ENCODE measurements at places on chromosomes 2 and 18.

- no peak for DNase-seq
These were observed 138.0 kb upstream of the ARHGAP28 start for GRCh38 chr18:6591491-6591890.

- DNase-seq = no peak
These were observed 133.2 kb downstream of the TMEM17 start for GRCh38 chr2:62372824-62373223.

DNA sequence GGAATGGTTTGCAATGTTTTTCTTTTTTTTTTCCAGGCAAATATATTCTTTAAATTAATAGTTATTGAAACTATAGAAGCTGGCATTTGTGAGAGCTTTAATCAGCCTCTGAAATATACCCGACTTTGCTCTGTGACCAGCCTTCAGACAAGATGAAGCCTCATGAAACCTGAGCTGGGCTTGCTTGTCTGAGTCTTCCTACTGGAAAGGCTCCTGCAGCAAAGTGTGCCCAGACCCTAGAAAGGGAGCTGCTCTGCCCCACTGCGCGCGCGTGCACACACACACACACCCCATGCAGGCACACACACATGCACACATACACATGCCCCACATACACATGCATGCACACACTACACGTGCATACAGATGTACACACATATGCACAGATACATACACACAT lies 203.3 kb upstream of the NT5C1B start:
- DNase-seq = no peak

DNA sequence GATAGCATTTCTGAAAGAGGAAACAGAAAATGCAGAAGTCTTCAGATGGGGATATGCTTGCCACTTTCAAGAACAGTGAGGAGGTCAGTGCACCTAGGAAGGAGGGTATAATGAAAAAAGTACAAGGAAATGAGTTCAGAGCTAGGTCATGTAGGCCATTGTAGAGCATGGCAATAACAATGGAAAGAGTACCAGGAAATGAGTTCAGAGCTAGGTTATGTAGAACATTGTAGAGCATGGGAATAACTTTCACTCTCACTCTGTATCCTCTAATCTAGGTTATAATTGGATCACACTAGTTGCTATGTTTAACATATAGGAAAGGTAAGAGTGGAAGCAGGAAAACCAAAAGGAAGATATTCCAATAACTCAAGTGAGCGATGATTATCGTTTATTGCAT lies 12.3 kb downstream of the SCG2 start:
- DNase-seq = no peak

DNA sequence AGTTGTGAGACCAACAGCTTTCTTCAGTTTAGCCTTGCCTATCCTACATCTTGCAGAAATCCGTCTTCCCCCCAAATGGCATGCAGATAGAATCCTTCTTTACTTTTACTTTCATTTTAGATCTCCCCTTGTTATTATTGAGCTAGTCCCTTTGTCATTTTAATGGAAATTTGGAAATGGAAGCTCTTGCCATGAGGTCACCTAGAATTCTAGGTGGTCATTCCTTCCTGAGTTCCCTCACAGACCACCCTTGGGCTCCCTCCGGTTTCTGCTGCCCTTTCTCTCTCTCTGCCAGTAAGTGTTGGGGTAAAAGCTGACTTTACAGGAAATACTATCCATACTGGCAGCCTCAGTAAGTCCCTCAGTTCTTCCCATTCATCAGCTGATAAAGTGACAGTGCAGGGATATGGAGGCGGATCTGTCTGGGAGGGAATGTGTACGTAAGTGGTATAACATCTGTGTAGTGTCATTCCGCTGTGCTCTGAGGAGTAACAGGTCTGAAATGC lies 30.2 kb downstream of the ARHGAP25 start:
- DNase-seq = no peak

DNA sequence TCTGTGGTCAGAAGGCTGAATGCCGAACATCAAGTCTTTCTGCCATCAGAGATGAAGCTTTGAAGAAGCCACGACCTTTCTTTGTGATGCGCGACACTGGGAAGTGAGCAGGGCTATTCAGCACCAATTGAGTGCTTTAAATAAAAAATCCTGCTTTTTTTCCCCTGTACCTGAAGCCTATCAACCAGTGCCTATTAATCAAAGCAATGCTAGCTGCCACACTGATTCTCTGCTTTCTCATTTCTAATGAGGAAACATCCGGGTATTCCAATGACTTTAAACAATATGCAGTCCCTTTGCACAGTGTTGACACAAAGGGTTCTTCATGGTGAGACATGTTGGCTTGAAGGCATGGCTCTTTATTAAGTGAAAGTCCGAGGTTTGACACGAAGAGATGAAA lies 88.0 kb downstream of the GALR1 start:
- no peak for DNase-seq

- no peak for DNase-seq
These were observed 256.3 kb upstream of the PKDCC start for GRCh38 chr2:41791523-41791922.

DNA sequence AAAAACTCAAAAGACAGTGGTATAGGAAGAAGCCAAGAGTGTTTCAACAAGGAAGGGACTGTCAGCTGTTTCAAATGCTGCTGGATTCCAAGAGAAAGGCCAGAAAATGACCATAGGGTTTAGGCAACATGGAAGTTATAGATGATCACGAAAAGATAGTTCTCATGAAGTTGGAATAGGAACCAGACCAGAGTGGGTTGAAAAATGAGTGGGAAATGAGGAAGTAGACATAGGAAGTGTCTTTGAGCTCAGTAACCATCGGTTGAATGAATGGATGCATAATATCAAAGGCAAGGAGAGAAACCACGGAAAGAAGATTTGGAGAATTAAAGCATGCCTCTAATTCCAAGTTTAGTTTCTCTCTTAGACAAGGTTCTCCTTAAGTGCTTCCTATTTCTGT lies 1.3 kb downstream of the NCAPH start:
- DNase-seq = no peak

DNA sequence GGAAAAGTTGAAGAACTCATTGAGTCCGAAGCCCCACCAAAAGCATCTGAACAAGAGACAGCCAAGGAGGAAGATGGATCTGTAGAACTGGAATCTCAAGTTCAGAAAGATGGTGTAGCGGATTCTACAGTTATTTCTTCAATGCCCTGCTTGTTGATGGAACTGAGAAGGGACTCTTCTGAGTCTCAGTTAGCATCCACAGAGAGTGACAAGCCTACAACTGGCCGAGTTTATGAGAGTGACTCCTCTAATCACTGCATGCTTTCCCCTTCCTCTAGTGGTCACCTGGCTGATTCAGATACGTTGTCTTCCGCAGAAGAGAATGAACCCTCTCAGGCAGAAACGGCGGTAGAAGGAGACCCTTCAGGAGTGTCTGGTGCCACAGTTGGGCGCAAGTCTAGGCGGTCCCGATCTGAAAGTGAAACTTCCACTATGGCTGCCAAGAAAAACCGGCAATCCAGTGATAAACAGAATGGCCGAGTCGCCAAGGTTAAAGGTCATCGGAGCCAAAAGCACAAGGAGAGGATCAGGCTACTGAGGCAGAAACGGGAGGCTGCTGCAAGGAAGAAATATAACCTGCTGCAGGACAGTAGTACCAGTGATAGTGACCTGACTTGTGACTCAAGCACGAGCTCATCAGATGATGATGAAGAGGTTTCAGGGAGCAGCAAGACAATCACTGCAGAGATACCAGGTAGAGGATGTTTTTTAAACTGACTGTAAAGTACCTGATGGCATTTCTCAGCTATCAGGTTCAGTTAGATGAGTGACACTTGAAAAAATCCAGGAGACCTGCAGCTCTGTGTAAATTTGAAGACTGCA lies 111.9 kb downstream of the HAUS1 start:
- DNase-seq = no peak

GRCh38 chr2:172282944-172283343 lies 144.4 kb upstream of the ITGA6 start:
- DNase-seq = no peak

GRCh38 chr18:62281684-62282083 lies 43.4 kb upstream of the TNFRSF11A start:
- no peak for DNase-seq

- DNase-seq = no peak
These were observed 9.1 kb upstream of the B3GNT7 start for GRCh38 chr2:231386446-231386845.

- DNase-seq = no peak
These were observed 6.0 kb downstream of the LHCGR start for GRCh38 chr2:48749291-48750127.

- no peak for DNase-seq
These were observed 43.9 kb downstream of the KDM3A start for GRCh38 chr2:86485103-86485502.

GRCh38 chr2:54871457-54872107 lies 148.1 kb downstream of the EML6 start:
- DNase-seq = no peak

DNA sequence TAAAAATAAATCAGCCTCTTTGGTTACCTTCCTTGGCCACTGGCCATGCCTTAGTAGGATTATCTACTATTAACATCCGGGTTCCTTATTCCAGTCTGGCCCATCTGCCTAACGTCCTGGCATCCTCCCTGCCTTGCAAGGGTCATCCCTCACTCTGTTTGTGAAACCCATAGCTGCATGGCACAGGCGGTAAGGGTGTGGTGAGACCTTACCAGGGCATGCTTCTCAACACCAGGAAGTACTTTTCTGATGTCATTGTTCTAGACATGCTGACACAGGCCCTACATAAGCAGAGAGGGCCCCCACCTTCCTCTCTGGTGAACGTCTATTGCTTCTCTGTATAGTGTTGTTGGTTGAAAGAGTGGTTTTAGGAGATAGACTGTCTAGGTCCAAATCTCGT lies 296.8 kb upstream of the SPRED2 start:
- no peak for DNase-seq

GRCh38 chr18:10715791-10716190 lies 190.0 kb downstream of the NAPG start:
- no peak for DNase-seq

GRCh38 chr2:171668183-171668582 lies 19.1 kb upstream of the DYNC1I2 start:
- no peak for DNase-seq

GRCh38 chr2:140136366-140136765 lies 1356.2 kb upstream of the NXPH2 start:
- no peak for DNase-seq

GRCh38 chr2:28052691-28053090 lies 162.2 kb downstream of the BABAM2 start:
- DNase-seq = no peak

DNA sequence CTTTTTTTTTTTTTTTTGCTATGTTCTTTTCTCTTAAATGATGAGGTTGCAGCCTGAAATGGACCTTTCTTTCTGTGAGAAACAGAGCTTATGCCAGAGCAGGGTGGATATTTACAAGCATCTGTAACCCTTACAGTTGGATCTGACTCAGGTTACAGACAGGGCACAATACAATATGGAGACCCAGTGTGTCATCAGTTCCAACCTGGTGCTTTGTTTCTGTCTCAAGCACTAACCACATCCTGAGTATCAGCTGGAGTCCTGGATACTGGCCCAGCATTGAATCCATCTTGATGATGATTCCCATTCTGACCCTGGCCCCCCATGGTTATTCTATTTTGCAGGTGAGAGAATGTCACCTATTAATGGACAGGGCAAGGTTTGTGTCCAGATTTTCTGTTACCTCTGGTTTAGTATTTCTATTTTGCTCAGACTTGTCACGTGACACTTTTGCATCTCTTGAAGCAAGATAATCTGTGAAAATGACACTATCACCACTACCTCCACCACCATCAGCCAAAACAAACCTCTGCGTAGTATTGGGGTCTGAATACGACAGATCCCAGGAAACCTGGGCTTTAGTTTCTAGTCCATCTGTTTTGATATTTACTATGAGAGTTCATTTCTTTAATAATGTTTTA lies 174.0 kb downstream of the CCDC85A start:
- no peak for DNase-seq

DNA sequence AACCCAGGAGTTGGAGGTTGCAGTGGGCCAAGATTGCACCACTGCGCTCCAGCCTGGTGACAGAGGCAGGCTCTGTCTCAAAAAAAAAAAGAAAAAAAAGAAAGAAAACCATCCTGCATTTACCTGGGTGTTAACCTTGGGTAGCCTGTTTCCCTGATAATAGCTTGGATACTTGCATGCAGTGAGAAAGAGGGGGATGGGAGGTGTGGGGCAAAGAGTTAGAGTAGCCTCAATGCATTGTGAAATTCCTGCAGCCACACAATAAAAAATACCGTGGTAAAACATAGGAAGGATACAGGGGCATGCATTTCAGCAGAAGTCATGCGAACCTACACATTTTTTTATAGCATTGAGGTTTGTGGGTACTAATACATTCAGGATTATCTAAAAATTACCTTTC lies 76.6 kb upstream of the ZNF516 start:
- DNase-seq = no peak

GRCh38 chr2:101121174-101121573 lies 30.0 kb downstream of the TBC1D8 start:
- no peak for DNase-seq

DNA sequence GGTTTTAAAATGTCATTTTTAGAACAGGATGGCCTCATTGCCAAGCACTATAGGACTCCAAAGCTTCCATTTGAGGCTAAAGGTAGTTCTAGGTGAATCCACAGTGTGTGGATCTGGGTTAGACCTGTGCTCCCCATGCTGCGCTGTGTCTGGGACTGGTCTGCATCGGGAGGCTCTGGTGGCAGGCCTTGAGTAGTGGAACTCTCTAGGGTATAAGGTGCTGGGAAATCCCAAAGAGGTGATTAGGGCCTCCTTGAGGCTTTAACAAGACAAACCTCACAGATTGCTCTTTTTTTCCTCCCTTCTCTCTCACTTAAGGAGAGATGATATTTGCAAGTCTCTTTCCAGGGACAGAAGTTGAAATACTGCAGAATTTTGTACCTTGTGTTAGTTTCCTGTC lies 9.3 kb downstream of the SEC11C start:
- no peak for DNase-seq

DNA sequence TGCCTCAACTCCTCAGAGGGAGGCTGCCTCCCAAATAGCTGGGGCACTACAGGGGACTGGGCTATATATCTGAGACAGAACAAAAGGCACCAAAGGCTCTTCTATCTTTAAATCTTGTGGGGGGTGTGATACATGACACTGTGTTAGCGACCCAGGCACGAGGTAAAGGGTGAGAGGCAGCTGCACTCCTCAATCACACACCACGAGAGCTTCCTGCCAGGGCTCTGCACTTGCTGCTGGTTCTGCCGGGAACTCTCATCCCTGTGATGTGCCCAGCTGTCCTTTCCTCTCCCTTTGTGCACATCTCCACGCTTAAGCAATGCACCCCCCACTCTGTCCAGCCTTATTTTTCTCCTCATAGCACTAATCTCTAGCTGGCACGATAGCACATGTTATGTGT lies 32.4 kb downstream of the NPC1 start:
- no peak for DNase-seq

GRCh38 chr2:47057687-47058002 lies 97.5 kb downstream of the STPG4 start:
- no peak for DNase-seq
